ENCODE measurements at places on chromosomes 1 and 21. TPM values are rescaled to one million over a fixed set of nuclear protein-coding genes. Genes with fewer than 3 reads are reported as not detected.

The EVI5 gene
- 43.7 TPM for total RNA-seq

The DNAJC28 gene
- 2.3 TPM for total RNA-seq

The SNX7 gene
- total RNA-seq, result 14.8 TPM

The TDRD5 gene
- total RNA-seq, result 0.17 TPM

Measured in upper lobe of right lung (tissue), 1 donor.